Stimulated activated CD4-positive, alpha-beta T cell treated with anti-CD3 and anti-CD28 coated beads, TNF-alpha, amount 100 ng/mL, for 1 hour (primary cell): ENCODE measurements at places on chromosomes 6 and 20.

DNA sequence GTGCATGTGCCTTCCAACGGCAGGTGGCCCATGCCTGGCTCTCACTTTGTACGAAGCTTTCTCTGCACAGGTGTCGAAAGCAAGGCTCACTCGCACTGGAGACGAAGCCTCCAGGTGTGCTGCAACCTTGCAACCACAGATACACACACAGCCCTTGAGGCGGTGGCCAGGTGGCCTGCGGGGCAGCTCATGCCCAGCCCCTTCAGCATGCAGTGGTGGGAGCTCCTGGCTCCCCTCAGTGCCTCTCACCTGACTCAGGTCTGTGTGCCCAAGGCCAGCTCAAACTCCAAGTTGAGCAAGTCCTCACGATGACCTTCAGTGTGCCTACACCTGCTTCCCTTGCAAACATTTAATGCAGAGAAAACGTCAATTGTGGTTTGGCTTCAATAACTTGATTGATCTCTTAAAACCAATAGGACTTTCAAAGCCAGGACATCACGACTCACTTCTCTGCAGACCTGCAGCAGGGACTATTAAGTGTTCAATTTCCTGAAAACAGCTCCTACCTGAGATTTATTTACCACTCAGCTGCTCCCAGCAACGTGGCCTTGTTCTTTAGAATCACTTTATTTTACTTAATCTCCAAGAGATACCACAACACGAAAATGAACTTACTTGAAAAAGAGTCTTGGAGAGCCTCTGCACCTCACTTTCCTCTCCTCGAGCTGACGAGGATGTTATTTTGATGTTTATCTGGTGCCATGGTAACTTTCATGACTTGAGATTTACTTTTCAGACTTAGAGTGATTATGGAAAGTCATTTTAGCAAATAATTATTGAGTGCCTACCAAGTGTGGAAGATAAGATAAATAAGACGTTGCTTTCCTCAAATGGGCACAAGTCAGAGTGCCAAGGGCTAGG lies 86.3 kb downstream of the SLC22A23 start:
- DNase-seq = no peak

DNA sequence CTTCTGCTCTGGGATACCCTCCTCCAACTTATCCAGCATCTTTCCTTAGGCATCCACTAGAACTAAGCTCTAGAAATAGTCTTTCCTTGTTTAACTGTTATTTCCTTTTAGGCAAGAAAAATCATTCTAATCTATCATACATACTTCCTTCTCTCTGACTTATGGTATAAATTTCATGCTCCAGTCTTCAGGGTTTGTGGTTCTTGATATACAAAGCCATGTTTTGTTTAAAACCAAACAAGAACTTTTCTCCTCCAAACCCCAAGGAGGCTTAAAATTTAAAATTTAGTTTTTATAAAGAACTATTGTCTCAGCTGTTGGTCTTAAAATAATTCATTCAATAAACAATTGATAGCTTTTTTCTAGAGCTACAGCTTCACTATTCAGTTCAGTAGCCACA lies 77.2 kb downstream of the CD164 start:
- DNase-seq = no peak

GRCh38 chr20:31593221-31594001 lies 11.7 kb upstream of the ID1 start:
- DNase-seq = no peak

GRCh38 chr6:163876391-163876790 lies 461.9 kb downstream of the QKI start:
- no peak for DNase-seq

GRCh38 chr6:135008072-135008940 lies 46.3 kb downstream of the HBS1L start:
- DNase-seq = no peak

DNA sequence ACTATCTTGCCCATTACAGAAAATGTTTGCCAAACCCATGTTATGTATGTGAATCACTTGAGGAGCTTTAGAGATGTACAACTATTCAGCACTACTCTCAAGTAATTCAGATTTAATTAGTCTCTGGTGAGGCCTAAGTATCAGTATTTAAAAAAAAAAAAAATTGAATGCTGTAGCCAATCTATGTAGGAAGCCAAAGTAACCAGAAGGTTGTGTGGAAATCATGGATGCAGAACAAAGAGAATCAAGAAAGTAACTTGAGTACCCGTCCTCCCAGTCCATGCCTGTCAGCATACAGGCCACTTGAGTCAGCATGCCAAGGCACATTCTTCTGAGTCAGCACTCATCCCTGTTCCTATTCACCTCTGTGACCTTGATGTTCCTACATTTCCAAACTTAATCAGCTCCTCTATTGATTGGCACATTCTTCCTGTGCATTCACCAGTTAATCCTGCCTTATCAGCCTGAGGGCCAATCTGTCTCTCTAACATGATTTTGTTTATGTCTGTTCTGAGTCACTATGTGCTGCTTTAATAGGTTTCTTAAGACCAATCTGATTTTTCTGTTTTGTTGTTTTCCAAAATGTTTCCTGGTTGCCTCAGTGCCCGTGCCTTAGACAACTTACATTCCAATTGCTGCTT lies 165.6 kb downstream of the KCNQ5 start:
- DNase-seq = no peak

DNA sequence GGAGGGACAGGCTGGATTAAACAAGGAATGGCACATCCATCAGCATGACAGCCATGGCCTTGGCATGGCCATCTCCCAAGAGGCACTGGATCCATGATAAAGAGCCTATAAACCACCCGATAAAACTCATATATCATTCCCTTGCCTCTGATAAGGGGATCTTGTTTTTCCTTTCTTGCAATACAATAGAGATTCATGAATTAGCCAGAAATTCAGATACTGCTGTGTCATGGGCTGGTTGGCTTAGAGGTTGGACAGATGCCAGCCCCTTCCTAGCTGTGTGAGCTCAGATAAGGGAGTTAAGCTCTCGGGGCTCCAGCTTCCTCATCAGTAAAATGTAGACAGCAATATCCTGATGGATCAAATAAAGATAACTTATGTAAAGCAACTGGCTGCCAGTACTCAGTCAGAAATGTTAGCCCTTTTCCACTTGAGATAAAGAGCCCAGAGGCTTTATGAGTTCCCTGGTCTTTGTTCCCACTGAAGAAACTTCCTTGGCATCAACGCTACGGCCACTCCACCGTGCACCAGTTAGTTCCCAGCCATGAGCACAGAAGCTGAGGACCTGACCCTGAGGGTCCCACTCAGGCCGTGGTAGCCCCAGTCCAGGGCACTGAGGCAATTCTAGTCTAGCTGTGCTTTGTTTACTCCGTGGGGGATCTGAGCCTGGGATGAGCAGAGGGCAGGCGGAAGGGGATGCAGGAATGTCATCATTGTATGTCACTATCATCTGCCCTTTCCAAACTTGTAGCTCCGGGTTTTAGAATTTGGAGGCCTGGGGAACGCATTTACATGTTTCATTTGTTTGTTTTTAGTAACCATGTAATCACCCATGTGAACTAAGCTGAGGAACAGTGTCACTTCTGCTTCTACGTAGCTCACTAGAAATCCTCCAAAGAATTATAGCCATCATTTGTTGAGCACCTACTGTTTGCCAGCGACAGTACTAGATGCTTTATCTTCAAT lies 67.2 kb upstream of the TBC1D7 start:
- DNase-seq = no peak

GRCh38 chr6:39422238-39422637 lies 99.7 kb upstream of the KCNK16 start:
- DNase-seq = no peak

- no peak for DNase-seq
These were observed 7.3 kb downstream of the STK38 start for GRCh38 chr6:36539814-36540568.

- no peak for DNase-seq
These were observed 23.6 kb downstream of the TBC1D7 start for GRCh38 chr6:13304580-13305260.
